ENCODE measurements at places on chromosomes 1 and 21.

GRCh38 chr1:178684542-178685000 is 40.5 kb upstream of the RALGPS2 start:
- peak; percentile 90 for DNase-seq

DNA sequence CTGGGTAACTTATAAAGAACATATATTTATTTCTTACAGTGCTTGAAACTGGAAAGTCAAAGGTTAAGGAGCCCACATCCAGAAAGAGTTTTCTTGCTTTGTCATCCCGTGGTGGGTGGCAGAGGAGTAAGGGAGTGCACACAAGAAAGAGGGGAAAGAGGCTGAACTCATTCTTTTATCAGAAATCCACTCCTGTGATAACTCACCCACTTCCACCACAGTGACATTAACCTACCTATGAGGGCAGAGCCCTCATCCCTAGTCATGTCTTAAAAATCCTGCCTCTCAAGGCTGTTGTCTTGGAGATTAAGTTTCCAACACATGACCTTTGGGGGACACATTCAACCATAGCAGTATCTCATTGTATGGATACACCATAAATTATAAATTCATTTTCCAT is 32.5 kb upstream of the RGS4 start:
- peak; percentile 84 for DNase-seq

GRCh38 chr1:2412773-2413494 is 570 bp upstream of the PEX10 start:
- DNase-seq, result no peak

DNA sequence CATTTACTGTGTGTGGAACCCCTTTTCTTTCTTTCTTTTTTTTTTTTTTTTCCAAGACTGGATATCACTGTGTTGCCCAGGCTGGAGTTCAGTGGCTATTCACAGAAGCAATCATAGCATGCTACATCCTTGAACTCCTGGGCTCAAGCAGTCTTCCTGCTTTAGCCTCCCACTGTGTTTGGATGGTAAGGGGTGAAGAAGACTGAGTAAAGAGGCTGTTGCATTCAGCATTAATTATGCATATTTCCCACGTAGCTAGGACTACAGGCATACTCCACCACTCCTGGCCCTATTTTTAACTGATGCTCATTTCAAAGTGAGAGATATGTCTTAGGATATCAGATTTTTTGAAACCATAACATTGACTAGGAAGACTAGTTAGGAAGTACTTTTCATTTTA is 39.5 kb downstream of the PHACTR4 start:
- no peak for DNase-seq

GRCh38 chr1:36081926-36082485 is 1.9 kb upstream of the TEKT2 start:
- DNase-seq, result no peak

- no peak for DNase-seq
Measured at GRCh38 chr1:32967888-32968568, 3.4 kb upstream of the RNF19B start.

GRCh38 chr1:167532375-167532774 is 14.0 kb upstream of the CD247 start:
- no peak for DNase-seq

- no peak for DNase-seq
Measured at GRCh38 chr1:8663915-8664329, 153.5 kb downstream of the RERE start.

GRCh38 chr1:33099290-33100118 is 18.6 kb downstream of the AZIN2 start:
- DNase-seq, result peak; percentile 99

DNA sequence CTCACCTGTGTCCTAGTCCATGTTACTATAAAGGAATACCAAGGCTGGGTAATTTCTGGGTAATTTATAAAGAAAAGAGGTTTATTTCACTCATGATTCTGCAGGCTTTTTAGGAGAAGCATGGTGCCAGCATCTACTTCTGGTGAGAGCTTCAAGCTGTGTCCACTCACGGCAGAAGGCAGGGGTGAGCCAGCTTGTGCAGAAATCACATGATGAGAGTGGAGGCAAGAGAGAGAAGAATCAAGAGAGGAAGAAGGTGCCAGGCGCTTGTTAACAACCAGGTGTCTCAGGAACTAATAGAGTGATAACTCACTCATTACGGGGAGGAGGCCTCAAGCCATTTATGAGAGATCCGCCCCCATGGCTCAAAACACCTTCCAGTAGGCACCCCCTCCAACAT is 67.5 kb upstream of the CD34 start:
- no peak for DNase-seq

- DNase-seq, result no peak
Measured at GRCh38 chr1:40034869-40035268, 5.7 kb upstream of the CAP1 start.

- no peak for DNase-seq
Measured at GRCh38 chr1:23341931-23342692, 2.0 kb downstream of the HNRNPR start.

GRCh38 chr21:16587141-16587581 is 857.4 kb downstream of the USP25 start:
- peak; percentile 82 for DNase-seq

DNA sequence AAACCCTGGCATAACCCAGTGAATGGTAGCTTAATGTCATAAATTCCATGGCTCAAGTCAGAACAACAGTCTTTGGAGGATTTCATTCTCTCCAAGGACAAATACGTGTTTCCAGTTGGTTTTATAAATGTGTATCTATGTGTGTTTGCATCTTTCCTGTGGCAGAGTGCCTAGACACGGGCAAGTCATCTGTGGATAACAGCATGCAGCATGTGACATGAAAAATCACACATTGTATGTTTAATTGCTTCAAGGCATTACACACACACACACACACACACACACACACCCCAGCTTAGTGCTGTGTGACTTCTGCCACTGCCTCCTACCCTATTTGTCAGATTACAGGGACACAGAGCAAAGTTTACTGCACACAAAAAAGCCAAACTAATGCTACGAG is 68.2 kb upstream of the SSX2IP start:
- no peak for DNase-seq

GRCh38 chr1:10778640-10779039 is 17.8 kb downstream of the CASZ1 start:
- DNase-seq, result no peak

- DNase-seq, result no peak
Measured at GRCh38 chr1:116428576-116428975, 55.5 kb downstream of the ATP1A1 start.

- DNase-seq, result no peak
Measured at GRCh38 chr1:193456811-193457280, 270.4 kb upstream of the B3GALT2 start.

- DNase-seq, result peak; percentile 46
Measured at GRCh38 chr1:221765527-221765926, 23.6 kb upstream of the DUSP10 start.

GRCh38 chr1:210252621-210253051 is 20.0 kb downstream of the SERTAD4 start:
- no peak for DNase-seq

DNA sequence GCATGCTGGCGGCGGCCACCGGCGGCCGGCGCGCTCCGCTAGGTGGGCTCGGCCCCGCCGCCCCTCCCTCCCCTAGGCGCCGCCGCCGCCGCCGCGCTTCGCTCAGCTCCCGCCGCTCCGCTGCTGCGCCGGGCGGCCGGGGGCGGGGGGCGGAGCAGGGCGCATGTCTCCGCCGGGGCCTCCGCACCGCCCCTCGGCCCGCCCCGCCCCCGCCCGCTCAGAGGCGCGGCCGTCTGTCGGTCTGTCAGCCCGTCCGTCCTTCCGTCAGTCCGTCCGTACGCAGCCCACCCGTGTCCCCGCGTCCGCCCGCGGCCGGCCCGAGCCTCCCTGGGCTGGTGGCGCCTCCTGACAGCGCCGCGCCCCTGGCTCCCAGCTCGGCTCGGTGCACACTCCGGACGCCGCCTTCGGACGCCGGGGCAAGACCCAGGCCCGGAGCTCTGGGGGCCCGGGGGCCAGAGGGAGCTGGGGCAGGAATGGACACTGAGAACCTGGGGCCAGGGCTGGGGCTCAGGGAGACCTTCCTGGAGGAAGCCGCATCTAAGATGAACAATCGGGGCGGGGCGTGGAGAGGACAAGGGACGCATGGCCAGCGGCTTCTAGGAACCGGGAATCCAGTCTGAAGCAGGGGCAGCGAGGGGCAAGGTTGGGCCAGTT is at the start of gene GPR153:
Gene GPR153 (minus strand): TSS at position 138 of the 654 bp plus-strand sequence. CDS start 6,193 bp downstream, outside the sequence.
- no peak for DNase-seq

- no peak for DNase-seq
Measured at GRCh38 chr1:33322109-33322508, 1.2 kb upstream of the A3GALT2 start.

DNA sequence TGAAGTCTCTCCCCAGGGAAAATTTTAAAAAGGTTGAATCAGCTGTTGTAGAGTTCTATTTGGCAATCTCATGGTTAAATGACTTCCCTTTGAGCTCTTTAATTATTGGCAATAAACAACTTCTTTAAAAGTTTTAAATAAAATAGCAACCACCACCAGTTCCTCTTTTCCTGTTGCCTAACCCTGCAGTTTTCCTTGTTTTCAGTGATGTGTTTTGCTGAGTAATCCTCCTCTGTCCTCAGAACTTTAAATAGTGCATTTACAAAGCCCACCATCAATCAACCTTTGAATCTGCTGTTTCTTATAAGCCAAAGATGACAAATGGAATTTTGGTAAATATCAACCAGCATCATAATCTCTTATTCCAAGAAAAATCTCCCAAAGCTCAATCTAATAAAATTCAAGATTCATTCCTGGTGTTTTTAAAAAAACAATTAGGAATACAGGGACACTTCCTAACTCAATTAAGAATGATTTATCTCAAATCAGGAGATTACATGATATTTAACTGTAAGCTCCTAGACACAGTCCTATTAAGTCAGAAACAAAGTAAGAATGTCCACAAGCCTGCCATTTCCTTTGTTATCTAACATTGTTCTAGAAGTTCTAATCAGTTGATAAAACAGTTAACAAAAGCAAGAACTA is 14.8 kb downstream of the AVPR1B start:
- DNase-seq, result no peak

DNA sequence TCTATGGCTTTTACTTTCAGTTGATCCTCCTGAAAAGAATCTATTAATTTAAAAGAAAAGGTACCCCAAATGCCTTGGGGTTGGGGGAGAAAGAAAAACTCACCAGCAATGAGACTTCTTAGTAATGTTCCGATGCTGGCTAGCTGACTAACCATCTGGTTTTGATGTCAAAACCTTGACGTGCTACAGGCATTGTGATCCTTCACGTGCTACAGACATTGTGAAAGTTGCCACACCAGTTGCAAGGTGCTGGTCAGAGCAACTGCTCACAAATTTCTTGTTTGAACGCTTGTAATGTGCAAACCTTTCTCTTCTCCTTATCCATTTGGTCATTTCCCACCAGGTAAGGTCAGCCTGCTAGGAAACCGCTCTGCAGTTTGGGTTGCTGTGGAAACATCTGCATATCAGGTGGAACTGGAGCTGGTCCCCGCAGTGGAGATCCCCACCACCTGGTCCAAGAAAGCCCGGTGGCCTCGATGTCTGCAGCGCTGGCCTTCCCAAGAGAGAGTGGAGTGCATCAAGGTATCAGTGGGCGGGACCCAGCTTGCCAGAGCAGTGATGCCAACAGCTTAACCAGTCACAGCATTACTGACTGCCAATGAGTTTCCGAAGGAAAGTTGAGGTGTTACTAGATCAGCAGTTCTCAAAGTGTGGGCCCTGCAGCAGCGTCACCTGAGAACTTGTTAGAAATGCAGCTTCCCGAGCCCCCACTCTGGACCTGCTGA is 16.1 kb downstream of the MAB21L3 start:
- DNase-seq, result no peak

DNA sequence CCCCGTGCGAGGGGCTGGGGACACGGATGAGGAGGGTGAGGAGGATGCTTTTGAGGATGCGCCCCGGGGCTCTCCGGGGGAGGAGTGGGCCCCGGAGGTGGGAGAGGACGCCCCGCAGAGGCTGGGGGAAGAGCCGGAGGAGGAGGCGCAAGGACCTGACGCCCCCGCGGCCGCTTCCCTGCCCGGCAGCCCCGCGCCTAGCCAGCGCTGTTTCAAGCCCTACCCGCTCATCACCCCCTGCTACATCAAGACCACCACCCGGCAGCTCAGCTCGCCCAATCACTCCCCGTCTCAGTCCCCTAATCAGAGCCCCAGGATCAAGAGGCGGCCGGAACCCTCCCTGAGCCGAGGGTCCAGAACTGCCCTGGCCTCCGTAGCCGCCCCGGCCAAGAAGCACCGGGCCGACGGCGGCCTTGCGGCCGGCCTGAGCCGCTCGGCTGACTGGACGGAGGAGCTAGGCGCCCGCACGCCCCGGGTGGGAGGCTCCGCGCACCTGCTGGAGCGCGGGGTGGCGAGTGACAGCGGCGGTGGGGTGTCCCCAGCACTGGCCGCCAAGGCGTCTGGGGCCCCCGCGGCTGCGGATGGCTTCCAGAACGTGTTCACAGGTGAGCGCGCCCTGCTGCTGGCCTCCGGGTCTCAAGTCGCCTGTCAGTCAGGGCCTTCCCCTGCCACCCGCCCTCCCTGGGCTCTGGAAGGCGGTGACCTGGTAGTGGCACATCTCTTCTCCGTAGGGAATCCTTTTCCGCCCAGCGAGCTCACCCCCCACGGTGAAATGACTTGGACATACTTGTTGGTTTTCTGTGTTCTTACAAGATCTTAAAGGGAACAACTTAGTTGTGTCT is 1.7 kb downstream of the FMN2 start:
- DNase-seq, result peak; percentile 61

DNA sequence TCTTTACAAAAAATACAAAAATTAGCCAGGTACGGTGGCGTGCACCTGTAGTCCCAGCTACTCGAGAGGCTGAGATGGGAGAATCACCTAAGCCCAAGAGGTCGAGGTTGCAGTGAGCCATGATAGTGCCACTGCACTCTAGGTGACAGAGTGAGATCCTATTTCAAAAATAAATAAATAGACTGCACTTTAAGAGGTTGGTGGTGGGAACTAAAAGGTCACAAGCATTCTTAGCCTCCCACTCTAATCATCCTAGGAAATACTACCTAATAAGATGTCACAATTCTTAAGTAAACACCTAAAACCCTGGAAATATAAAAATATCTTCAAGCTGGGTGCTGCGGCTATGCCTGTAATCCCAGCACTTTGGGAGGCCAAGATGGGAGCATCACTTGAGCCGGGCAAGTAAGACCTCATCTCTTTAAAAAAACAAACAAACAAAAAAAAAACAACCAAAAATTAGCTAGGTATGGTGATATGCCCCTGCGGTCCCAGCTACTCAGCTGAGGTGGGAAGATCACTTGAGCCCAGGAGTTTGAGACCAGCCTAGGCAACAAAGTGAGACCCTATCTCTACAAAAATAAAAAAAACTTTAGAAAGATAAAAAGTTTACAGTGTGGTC is 4.1 kb downstream of the DCAF8 start:
- no peak for DNase-seq

GRCh38 chr1:109816175-109816811 is 52.6 kb upstream of the EPS8L3 start:
- no peak for DNase-seq

GRCh38 chr1:91672601-91673161 is 172.0 kb downstream of the CDC7 start:
- DNase-seq, result no peak

DNA sequence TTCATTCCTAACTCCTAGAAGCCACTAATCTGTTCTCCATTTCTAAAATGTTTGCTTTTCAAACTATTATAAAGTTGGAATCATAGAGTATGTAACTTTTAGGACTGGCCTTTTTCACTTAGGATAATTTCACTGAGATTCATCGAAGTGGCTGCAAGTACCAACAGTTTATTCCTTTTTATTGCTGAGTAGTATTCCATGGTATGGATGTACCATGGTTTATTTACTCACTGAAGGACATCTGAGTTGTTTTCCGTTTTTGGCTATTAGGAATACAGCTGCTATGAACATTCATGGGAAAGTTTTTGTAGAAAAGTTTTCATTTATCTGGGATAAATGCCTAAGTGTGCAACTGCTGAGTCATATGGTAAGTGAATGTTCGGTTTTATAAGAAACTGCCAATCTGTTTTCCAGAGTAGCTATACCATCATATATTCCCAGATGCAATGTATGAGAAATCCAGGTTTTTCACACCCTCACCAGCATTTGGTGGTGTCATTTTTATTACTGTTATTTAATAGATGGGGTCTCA is 66.3 kb downstream of the SLC27A3 start:
- peak; percentile 30 for DNase-seq
